ENCODE measurements at places on chromosomes 16 and 17. TPM values are rescaled to one million over a fixed set of nuclear protein-coding genes. Genes with fewer than 3 reads are reported as not detected.

GRCh38 chr16:12758670-12759558 lies 44.8 kb downstream of the CPPED1 start:
- DNase-seq: no peak

GRCh38 chr17:63946440-63947363 lies 14.6 kb upstream of the CD79B start:
- peak; percentile 65 for DNase-seq

DNA sequence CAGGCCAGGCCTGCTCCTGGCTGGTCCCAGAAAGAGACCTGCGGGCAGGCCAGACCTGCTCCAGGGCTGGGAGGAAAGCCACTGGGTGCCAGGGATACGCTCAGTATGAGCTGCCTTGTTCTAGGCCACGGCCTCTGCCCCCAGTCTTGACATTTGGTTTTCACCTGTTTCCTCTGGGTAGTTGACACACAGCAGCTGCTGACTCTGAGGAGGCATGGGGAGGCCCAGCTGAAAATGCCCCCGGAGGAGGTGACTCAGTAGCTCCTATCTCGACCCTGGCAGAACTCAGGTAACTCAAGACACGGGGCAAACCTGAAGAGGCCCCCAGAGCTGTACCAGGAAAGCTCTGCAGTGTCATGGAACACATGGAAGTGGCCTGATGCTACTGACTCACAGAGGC lies 13.9 kb upstream of the ADGRG1 start:
- no peak for DNase-seq

DNA sequence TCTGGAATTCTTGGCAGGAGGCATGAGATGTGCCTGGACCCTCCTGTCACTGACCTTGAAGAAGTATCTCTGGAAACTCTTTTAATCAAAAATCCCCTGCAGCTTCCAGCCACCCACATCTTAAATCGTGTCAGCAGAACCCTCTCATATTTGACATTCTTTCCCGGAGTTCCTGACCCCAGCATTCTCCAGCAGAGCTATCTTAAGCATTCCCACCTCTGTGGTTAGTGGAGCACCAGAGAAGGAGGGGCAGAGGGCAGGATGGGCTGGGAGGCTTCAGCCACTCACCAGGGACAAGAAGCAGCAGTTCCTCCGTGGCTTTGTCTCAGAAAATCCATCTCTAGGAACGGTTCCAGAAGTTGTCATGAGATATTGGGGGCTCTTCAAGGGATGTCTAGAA lies 149.9 kb downstream of the RGS9 start:
- no peak for DNase-seq

- DNase-seq: no peak
Measured at GRCh38 chr16:76931186-76931585, 259.8 kb upstream of the MON1B start.

Gene SSH2
- 105 TPM for total RNA-seq

GRCh38 chr16:8712589-8713361 lies 38.4 kb downstream of the ABAT start:
- DNase-seq: no peak

DNA sequence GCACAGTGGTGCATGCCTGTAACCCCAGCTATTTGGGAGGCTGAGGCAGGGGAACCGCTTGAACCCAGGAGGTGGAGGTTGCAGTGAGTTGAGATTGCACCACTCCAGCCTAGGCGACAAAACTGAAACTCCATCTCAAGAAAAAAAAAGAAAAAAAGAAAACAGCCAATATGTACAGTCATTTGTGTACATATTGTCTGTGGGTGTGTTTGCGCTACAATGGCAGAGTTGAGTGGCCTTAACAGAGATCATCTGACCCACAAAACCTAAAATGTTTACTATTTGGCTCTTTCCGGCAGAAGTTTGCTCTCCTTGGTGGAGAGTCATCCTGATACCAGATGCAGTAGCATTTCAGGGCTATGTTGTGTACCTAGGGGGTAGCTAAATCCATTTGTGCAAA lies 57.9 kb downstream of the ARSG start:
- no peak for DNase-seq

DNA sequence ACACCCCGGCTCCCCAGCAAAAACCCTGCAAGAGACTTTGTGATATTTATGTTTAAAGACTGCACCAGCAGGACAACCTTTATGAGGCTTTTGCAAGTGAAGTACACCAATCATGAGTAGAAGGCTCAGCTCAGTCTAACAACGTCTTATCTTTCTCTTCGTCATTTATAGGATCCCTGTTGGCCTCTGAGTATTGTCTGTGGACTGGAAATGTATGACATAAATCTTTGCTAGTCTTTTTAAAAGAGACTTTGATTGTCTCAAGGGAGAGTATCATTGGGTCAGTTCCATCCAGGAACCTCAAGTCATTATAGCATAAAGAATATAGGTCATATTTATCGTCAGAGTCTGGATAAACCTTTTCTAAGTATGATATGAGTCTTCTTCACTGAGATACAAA lies 505.0 kb upstream of the SOX9 start:
- no peak for DNase-seq

GRCh38 chr16:84228256-84228838 lies 11.5 kb downstream of the KCNG4 start:
- DNase-seq: peak; percentile 58

- peak; percentile 55 for DNase-seq
Measured at GRCh38 chr17:45052052-45052772, 780 bp upstream of the DCAKD start.

- no peak for DNase-seq
Measured at GRCh38 chr17:72193391-72194106, 72.7 kb downstream of the SOX9 start.

- DNase-seq: no peak
Measured at GRCh38 chr17:15999974-16000827, 577 bp downstream of the TTC19 start.
